ENCODE measurements at places on chromosomes 16 and 17.
A peak's percentile ranks its signal among the peaks of the same experiment; 100 is the strongest.

DNA sequence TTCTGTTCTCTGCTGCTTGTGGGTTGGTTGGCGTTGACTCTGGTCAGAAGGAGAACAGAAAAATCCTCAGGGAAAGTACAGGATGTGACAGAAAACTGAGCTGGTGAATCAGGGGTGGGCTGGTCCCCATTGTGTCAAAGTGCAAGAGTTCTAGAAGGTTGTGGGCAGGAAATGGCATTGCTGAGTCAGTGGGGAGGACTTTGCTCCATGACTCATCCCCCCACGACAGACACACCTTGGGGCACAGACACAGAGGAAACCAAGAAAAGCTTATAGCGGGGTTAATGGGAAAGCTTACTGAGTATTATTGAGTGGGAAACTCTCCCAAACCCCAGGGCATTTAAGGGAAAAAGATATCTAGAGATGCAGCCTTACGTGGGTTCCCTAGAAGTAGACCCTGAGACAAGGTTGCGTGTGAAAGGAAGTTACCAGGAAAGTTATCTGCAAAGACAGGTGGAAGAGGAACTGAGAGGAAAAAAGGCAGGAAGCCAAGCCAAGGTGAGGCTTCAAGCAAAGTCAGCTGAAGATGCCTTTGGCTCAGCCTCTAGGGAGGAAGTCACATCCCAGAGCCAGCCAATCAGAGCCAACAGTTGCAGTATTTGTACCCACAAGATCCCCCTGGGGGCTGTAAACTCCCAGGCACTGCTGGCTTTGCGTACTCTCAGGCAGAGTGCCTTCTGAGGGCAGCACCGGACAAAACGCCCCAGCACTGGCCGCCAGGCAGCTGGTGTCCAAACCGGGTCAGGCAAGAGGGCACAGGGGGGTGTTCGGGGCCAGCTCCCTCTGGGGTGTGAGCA lies 86.4 kb downstream of the FOXL1 start:
- DNase-seq = peak; percentile 83

- no peak for DNase-seq
Measured at GRCh38 chr16:66355526-66355925, 11.0 kb upstream of the CDH5 start.

GRCh38 chr17:80886641-80887573 lies 104.7 kb upstream of the CHMP6 start:
- DNase-seq = no peak

DNA sequence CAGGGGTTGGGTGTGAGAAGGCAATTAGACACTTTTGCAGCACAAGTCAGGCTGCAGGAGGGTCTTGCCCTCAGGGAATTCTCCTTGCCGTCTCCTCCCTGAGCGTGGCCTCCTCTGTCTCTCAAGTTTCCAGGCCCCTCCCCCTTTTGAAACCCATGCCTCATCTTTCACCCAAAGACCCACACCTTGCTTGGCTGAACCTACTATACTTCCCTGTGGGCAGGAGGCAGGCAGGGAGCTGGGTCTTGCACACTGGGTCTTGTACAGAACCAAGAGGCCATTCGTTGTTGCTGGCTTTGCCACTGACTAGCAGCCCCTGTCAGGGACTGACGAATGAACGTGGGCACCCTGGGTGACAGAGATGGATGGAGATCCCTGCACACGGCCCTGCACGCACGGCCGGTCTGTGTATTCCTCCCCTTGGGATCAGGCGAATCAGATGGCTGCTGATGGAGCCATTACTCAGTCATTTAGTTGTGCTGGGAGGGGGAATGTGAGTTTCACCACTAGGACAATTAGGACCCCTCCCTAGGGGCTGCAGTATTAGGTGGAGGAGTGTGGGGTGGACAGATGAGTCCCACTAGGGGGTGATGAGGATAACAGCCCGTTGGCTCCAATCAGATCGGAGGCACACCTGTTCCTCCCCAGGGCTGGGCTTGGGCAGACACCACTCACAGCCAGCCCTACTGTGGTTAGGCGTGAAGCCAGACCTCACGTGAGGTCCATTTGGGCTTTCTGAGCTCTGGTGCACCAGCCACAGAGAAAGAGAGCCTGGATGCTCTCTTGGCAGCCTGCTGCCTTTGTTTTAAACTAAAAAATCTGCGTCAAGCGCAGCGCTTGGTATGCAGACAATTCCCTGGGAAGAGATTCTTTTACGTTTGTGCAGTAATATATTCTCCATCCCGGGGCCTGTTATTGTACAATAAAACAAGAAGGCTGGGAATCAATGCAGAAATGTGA lies 167.7 kb upstream of the WSCD1 start:
- DNase-seq = no peak

DNA sequence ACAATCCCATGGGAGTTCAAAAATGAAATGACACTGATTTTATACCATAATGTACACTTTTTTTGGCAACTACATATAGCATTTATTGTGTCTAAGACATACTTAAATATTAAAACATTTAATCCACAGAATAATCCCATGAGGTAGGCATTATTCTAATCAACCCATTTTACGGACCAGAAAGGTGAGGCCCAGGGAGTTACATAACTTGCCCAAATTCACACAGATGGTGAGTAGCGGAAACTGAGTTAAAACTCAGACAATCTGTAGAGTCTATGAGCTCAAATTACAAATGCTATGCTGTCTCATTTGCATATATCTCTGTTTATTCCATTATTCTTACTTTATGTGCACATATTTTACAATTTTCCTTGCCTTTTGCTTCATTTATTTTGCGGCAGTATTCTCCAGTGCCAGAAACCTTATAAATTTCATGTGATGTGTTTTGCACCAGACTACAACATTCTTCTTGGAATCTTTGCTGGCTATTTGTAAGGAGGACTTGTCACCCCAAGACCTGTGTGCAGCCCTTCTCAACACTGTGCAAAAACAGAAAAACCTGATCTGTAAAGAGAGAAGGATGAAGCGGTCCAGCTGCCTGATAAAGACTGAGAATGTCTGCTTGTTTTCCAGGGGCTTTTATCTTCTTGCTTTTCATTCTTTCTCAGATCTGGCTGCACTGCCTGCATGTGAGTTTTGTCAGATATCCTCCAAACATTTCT lies 2.3 kb upstream of the ABCA9 start:
- no peak for DNase-seq

DNA sequence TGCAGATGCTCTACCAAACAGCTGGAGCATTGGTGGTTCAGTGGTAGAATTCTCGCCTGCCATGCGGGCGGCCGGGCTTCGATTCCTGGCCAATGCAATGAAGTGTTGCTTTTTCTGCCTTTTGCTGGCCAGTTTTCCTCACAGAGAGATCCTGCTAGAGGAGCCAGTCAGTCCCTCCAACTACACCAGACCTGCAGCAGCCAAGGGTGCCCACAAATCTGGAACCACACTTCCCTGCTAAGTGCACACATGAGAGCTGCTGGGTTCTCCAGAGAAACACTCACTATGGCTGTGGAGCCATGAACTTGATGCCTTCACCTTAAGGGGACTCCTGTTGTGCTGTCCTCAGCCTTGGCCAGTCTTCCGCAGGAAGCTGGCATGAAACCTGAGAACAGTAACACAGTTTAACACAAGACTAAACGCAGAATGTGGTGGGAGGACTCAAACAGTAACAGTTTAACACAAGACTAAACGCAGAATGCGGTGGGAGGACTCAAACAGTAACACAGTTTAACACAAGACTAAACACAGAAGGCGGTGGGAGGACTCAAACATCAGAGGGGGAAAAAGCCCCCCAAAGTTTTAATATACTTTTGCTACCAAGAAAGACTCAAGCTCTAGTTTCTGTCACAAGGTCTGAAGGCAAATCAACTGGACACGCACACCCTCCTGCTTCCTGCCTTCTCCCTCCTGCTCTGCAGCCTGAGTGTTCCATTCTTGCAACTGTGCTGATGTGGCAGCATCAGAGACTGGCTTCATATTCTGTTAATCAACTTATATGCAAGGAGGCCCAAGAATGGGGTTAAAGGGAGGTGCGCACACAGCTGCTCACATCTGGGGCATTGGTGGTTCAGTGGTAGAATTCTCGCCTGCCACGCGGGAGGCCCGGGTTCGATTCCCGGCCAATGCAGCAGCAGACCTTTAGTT lies 12.0 kb downstream of the VAC14 start:
- DNase-seq = no peak

- DNase-seq = no peak
Measured at GRCh38 chr17:67055811-67056745, 11.7 kb downstream of the CACNG1 start.

DNA sequence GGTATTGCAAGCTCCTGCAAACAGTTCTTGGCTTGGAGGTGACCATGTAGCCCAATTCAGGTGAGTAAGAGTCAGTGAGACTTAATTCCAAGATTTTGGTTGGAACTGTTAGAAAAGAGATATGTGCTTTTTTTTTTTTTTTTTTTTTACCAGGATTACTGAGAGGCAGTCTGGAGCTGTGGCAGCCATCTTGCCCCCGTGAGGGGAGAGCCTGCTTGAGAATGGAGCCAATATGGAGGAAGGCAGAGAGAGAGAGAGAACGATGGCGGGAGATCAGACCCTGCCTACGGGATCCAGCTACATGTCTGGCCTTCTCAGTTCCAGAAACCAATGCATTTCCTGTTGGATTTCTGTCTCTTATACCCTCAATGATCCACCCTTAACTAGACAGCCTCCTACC lies 97.8 kb downstream of the MYH11 start:
- no peak for DNase-seq

GRCh38 chr16:10172848-10173655 lies 9.2 kb downstream of the GRIN2A start:
- DNase-seq = no peak

DNA sequence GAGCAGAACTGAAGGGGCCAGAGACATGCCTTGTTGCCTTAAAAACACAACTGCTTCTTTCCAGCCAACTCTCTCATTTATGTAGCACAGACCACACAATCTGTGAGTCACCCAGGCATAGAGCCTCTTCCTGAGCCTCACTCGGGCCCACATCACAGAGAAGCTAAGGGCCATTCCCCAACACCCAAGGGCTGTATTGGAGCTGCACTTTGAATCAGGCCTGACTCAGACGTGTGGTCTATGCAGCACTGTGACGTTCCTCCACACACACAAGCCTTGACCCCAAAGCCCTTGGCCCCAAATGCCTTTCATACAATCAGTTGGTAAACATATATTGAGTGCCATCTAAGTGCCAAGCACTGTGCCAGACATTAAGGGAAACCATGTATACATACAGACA lies 308.9 kb upstream of the DYNLRB2 start:
- DNase-seq = no peak

GRCh38 chr17:49352587-49353154 lies 9.4 kb downstream of the ZNF652 start:
- DNase-seq = no peak

GRCh38 chr17:43411369-43411677 lies 12.5 kb downstream of the ARL4D start:
- DNase-seq = no peak

- no peak for DNase-seq
Measured at GRCh38 chr17:16569358-16569712, 331 bp upstream of the ZNF287 start.

GRCh38 chr17:15006421-15007128 lies 258.6 kb downstream of the PMP22 start:
- DNase-seq = no peak

GRCh38 chr17:32361270-32361669 lies 11.3 kb downstream of the ZNF207 start:
- DNase-seq = no peak

GRCh38 chr17:56880133-56880532 lies 33.7 kb downstream of the TRIM25 start:
- no peak for DNase-seq

- no peak for DNase-seq
Measured at GRCh38 chr16:59632276-59632855, 898.2 kb upstream of the GOT2 start.

DNA sequence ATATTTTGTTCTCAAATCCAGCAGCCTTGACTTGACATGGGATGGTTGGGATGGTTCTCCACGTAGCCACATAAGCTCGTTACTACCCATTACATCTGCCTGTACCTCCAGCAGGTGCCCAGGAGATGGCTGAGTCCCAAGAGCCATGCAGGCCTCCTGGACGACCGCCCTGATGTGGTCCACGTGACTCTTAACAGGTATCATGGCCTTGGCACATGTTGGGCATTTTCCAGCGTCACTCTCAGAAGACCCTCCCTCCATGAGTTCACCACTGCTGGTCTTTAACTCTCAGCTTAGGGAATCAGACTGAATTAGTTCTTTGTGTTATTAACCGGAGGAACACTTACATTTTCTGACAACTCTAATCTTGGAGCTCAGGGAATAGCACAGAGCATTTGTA lies 161.5 kb downstream of the CDH13 start:
- DNase-seq = no peak

GRCh38 chr16:63415014-63415413 lies 1378.8 kb upstream of the CDH8 start:
- DNase-seq = no peak

Measured in stimulated activated effector memory CD8-positive, alpha-beta T cell treated with anti-CD3 and anti-CD28 coated beads, Interleukin-12 subunit alpha, Interleukin-12 subunit beta, amount 100 ng/mL, for 72 hours (primary cell).